C1 segment of cervical spinal cord (tissue), 14 donors: ENCODE measurements at places on chromosomes 1 and 21.

- DNase-seq, result no peak
Observed at GRCh38 chr21:41673596-41674335, 93.1 kb downstream of the RIPK4 start.

DNA sequence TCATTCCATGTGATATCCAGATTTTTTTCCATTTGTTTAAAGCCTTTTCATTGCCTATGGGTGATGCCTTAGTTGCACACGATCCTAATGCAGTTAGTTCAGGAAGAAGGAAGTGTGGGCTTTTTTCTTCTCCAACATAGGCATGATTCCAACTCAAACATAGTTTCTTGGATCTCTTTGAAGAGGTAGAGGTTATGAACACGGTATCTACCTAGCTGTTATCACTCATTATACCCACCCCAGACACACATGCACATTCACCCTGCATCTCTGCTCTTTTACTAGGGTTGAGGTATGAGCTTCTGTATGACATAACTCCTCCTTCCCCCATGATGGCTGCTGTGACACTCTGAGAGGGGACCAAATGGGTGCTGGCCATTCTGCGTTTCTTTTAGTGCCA lies 122.1 kb upstream of the ZNF648 start:
- DNase-seq, result no peak

GRCh38 chr1:109946511-109946910 lies 35.9 kb downstream of the CSF1 start:
- DNase-seq, result no peak

GRCh38 chr1:20948101-20948500 lies 161.0 kb upstream of the HP1BP3 start:
- DNase-seq, result no peak

DNA sequence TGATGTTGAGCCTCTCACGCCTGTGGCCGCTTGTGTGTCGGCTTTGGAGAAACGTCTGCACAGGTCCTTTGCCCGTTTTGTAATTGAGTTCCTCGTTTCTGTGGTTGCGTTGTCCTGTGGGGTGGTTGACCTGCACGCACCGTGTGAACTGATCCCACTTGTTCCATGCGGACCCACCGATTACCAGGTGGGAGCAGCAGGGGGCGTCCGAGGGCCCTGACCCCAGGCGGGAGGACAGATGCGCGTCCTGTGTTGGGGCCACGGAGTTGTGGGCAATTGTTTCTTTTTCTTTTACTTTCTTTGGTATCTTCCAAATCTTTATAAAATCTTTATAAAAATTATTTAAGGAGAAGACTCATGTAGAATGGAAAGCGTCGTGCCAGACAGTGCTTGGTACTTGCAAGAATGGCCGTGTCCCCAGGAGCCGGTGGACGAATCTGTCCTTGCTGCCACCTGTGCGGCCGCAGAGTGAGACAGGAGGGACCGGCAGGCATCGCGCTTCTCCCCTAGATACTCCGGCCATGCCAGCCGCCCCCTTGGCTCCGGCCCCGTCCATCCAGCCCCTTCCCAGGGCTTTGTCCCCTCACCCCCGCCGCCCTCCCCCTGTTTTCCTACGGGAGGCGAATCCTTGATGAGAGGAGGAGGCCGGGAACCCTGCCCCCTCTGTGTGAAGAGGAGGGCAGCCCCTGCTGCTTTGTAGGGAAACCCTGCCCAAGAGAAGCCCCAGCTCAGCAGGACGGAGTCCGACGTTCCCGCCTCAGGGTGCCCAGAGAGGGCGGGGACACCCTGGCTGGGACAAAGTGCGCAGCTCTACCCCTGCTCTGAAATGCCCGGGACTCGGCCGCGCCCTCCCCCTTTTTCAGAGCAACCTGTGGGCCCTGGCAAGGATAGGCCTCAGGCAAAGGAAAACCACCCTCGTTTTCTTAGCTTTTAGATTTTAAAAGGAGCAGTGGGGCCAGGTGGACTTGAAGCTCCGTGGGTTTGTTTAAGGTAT lies 41.7 kb downstream of the PRKCZ start:
- peak; percentile 72 for DNase-seq
